Midbrain (tissue), 1 donor: ENCODE measurements at places on chromosomes 11 and 22.

DNA sequence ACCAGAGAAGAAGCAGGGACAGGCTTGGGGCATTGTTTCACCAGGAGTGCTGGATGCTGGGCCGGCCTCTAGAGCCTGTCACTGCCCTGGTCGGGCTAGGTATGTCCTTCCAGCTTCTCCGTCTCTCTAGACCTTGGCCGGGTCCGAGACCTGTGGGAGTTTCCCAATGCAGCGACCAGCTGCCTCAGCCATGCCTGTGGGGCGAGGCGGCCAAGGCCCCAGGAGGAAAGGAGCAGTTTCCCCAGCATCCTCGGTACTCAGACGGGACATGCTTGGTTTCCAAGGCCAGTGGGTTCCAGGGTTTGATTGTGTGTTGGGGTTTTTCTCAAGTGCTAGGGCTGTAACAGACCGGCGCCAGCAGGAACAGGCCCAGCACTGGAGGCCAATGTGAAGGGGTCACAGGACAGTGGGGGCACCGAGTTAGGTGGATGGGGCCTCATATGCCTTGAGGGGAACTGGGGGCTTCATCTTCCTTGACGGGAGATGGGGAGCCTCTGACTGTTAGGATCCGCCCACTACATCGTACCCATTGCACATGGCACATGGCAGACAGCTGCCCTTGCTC, 339.0 kb downstream of the TBC1D22A start:
- no peak for DNase-seq

GRCh38 chr11:69101792-69102695, 53.3 kb downstream of the TPCN2 start:
- DNase-seq = no peak

- no peak for DNase-seq
Observed at GRCh38 chr22:43465291-43466015, 53.6 kb downstream of the MPPED1 start.

DNA sequence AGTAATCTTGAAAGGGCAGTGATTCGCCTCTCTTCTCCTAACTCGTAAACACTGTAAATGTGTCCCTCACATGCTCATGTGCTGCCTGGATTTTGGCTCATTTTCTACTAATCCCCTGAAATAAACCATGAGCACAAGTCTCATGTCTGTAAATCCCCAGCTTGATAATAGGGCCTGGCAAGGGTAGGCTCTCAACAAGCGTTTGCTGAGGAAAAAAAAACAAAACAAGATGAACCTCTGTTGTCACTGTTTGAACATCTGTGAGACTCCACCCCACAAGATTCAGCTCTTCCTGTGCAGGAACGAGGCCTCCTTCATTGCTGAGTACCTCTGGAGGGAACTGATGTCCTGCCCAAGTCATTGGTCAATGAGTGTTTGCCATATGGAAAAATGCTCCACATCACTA, 4.5 kb upstream of the CYB5R2 start:
- DNase-seq = no peak

- DNase-seq = no peak
Observed at GRCh38 chr11:115297330-115297729, 206.9 kb downstream of the CADM1 start.

DNA sequence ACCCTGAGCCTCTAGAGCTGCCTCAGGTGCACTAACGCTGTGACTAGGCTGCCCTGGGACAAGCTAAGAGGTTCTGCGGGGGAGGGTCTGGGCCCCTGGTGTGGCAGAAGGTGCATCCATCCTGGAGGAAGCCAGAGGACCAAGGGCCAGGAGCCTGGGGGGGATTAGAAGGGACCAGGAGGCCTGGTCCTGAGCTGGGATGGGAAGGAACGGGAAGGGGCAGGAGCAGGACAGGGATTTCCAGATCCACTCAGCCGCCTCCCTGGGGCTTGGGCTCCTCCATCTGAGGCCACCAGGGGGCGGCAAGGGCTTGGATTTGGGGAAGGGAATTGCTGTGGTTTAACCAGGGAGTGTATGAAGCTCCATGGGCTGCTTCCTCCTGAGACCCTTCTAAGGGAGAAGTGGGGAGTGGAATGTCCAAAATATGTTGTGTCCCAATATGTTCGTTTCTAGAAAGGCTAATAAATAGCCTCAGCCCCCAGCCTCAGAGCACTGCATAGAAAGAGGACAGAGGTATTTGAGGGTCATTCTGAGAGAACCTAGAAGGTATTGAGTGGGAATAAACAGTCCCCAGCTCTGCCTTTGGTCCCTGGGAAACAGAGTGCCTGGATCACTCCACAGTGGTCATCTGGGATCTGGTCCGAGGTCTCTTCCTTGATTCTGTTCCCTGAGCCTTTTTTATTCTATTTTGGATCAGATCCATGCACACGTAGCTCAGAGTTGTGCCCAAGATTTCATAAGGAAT, 17.4 kb upstream of the PRAME start:
- no peak for DNase-seq

GRCh38 chr11:35919244-35919643, 24.6 kb upstream of the LDLRAD3 start:
- peak; percentile 55 for DNase-seq

DNA sequence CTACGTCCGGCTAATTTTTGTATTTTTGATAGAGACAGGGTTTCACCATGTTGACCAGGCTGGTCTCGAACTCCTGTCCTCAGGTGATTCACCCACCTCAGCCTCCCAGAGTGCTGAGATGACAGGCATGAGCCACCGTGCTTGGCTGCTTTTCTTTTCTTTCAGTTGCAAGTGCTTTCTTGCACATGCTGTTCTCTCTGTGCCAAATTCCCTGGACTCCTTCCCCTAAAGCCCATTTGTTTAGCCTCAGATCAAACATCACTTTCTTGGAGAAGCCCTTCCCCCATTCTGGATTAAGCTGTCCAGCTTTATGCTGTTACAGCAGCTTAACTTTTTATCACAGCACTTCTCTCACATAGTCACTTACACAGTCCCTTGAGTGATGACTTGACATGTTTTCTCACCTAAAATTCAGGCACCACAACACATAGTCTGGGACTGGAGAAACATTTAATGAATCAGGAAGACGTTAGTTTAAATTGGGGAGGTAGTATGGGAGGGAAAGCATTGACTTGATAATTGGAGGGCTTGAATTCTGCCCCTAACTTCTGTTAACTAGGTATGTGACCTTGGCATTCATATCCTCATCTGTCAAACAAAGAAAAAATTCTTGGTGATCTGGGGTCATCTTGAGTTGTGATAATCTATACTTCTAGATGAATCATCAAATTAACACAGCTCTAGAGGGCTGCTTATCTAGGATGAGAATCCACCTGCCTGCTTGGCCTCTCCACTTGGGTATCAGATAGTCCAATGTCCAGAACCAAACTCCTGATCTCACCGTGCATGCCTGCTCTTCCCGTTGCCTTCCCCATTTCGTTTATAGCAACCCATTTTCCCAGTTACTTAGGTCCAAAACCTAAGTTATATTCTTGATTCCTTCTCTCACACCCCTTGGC, 18.4 kb downstream of the ACO2 start:
- DNase-seq = no peak

DNA sequence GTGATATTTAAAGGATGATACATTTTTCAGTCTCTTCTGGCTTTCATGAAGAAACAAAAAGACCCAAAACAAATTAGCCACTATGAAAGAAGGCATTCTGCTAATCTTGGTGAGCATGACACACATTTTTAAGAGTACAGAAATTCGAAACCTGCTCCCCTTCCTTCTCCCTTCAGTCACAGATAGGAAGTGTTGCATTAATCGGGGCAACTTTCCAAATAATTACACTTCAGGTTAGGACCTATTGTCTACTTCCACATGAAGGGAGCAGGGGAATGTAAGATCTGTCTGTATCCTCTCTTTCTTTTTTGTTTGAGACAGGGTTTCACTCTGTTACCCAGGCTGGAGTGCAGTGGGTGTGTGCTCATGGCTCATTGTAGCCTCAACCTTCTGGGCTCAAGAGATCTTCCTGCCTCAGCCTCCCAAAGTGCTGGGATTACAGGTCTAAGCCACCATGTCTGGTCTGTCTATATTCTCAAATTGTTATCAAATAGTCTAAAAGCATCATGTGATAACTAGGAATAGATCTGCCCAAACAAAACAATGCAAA, 45.8 kb downstream of the NCAM1 start:
- DNase-seq = no peak

DNA sequence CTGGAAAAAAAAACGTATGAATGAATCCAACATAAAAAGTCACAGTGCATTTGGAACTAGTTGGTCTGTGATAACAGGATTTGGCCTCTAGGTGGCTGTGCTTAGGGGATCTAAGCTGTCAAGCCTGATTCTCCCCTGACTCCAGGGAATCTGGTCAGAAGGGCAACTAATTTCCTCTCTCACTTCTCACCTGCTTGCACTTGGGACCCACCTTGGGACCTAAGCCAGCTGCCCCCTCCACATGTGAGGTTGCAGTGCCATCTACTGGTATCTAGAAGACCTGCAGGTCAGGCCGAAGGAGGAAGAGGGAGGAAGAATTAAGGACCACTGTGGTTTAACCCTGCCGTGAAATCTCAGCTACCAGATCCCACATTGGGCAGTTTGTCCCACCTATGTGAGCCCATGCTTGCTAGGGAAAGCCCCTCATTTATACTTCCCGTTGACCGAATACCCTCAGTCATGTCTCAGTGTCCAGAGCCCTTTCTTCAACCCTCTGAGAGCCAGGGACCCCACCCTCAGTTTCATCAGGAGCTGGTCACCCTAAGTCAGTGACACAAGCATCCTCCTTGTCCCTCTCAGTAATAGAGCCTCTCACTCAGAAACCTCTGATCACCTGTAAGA, 33.2 kb upstream of the CAVIN3 start:
- DNase-seq = peak; percentile 25

DNA sequence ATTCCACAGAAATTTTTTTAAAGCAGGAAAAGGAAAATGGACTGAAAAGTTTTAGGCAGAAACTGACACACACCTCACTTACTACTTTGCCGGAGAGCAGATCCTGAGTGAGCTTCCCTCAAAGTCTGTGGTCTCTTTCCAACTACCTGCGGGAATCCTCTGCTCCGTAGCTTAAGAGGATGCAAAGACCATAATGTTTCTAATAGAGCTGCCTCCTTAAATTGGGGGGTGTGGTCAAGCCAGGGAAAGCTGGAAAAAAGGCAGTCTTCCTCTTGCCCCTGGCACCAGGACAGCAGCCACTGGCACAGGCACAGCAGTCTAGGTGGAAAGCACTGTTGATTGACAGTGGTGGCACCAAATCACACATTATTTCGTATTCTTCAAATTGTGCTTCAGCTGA, at the start of gene ETS1:
Gene ETS1 (minus strand): TSS at position 144 of the 400 bp plus-strand sequence. CDS start 14,428 bp downstream, outside the sequence.
- DNase-seq = no peak

- DNase-seq = no peak
Observed at GRCh38 chr22:24703101-24703500, 71.4 kb downstream of the PIWIL3 start.

DNA sequence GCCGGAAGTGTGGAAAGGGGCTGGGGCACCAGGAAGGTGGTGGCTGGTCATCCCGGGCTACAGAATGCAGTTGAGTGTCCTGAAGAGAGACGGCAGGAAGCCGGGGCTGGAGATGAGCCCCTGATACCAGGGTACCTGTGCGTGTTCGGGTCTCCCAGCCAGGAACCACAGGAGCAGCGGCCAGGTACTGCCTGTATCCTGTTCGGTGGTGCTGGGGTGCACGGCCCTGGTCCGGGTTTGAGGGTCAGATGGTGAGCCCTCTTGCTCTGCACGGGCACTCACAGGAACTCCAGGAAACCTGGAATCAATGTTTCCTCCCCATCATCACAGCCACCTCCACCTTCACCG, 253.1 kb upstream of the B3GAT1 start:
- DNase-seq = no peak

DNA sequence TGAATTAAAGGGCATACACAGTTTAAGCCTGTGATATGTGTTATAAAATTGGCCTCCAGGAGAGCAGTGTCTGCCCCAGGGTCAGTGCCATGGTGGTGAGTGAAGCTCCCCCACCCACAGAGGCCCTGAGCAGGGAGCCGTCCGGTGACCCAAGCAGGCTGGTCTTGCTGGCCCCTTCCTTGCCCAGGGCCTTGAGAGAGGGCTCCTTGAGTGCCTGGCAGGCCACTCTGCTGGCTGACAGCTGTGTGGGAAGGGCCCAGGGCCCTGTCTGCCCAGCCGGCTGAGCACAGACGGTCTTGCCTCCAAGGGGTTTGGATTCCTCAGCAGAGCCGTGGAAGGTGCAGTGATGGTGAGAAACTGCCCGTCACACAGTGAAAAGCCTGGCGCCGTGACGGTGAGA, 25.9 kb downstream of the PTDSS2 start:
- DNase-seq = no peak

DNA sequence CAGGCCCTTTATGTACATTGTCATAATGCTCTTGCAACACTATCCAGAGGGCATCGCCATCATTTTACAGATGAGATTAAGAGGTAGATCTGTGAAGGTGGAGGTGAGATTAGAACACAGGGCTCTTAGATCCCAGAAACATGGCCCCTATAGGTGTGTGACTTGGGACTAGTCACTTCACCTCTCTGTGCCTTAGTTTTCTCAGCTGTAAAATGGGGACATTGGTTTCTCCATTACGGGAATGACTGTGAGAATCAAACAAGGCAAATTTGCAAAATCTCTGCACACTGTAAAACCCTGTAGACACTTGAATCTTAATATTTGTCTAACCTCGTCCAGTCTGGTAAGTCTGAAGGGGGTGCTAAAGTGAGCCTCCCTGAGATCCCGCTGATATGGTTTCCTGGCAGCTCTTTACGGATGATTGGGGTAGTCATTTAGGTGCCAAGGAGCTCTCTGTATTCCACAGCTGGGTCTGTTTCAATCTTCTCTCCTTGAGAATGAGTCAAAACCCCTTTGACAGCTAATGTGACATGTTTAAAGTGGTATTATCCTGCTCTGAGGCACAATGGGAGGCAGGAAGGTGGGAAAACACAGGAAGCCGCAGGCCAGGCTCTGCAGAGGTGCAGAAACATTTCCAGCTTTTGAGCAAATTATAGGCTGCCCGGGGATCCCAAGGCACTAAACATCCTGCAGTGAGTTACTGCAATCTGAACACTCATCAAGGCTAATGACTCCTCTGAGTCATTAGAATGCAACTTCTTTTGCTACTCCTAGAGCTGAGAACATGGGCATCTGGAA, 140.8 kb downstream of the CCDC81 start:
- DNase-seq = no peak

DNA sequence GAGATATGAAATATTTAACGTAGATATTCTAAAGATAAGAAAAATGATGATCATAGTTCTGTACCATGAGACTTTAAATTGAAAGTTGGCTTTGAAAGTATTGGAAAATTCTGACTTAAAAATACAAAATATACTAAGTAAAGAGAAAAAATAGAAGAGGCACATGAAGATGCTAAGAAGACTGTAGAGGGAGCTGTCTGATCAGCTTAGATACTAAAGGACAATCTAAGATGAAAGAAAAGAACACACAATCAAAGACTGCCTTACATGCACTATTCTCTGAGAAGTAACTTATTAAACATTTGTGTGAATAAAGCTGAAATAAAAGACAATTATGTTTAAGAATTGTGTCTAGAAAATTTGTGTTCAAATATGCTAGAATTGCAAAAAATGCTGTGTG, 55.1 kb downstream of the RBMXL2 start:
- peak; percentile 49 for DNase-seq

- DNase-seq = no peak
Observed at GRCh38 chr11:93766504-93766903, 17.6 kb upstream of the MED17 start.

DNA sequence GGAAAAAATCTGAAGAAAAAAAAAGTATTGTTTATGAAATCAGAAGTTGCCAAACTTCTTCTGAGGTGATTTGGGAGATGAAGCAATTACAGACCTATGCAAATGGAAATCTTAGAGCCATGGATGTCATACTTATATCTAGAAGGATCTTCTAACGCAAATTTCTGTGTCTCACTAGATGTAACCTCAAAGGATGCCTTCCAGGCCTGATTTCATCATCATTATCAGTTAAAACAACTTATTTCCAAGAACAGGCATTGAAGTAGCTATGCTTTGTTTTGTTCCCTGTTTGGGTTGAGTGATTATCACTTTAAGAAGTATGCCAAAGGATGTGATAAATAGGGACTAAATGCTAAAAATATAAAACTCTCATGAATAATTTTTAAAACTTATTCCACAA, 43.9 kb upstream of the ANGPTL5 start:
- no peak for DNase-seq
